ENCODE measurements at places on chromosomes 3 and 15. TPM values are rescaled to one million over a fixed set of nuclear protein-coding genes. Genes with fewer than 3 reads are reported as not detected.

The CCDC33 gene
- 6.7 TPM for total RNA-seq

The GPR27 gene
- 3.1 TPM for total RNA-seq

The LAMB2 gene
- total RNA-seq, result 114 TPM

The GOLGA6A gene
- 0.07 TPM for total RNA-seq
